NB4 (cell line): ENCODE measurements at places on chromosomes 4 and X.
A peak's percentile ranks its signal among the peaks of the same experiment; 100 is the strongest.

DNA sequence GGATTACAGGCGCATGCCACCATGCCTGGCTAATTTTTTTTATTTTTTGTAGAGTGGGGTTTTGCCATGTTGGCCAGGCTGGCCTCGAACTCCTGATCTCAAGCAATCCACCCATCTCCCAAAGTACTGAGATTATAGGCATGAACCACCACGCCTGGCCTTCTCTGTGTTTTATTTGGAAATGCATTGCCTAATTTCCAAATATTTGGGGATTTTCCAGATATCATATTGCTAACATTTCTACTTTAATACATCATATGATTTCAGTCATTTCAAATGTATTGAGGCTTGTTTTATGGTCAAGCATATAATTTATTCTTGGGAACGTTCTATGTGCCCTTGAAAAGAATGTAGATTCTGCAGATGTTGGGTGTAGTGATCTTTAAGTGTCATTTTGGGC is 38.8 kb downstream of the FGF2 start:
- no peak for DNase-seq

- peak; percentile 54 for DNase-seq
Observed at GRCh38 chrX:7252013-7252610, 104.2 kb upstream of the PUDP start.

GRCh38 chr4:154608361-154609252 is 3.8 kb downstream of the FGG start:
- no peak for DNase-seq

- DNase-seq: no peak
Observed at GRCh38 chr4:96355414-96355813, 515.5 kb downstream of the PDHA2 start.

GRCh38 chr4:176817204-176817603 is 24.5 kb upstream of the VEGFC start:
- DNase-seq: no peak

DNA sequence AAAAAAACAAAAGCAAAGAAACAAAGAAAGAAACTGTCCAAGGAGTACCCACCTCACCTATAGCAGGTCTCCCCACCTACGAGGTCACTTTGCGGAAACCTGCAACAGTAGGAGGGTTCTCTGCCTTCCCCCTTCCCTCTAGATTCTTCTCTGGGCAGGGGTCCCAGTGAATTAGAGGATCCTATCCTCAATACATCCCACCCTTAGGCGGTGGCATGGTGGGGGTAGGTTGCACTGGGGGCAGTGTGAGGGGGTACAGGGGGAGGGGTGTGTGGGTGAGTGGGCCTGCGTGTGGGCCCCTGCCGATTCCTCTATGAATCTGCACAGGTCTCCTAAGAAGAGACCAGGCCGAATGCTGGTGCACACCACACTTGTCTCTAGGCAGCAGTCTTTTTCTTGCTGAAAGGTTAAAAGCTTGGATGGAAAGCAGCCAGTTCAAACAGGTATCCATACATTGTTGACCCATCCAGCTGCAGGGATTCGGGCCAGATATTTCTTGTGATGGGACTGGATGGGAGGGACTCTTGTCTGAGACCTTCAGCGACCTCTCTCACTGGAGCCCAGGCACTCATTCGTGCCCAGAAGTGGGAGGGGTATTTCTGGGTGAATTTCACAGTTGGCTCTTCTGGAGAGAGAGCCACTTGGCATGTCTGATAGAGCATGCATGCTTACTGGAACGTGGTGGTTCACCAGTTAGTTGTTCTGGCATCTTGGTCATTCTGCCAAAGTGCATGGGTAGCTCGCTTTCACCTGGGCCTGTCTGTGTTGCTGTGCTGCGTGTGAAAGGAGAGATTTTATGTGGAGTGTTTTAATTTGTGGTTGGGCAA is 65.6 kb downstream of the NBDY start:
- DNase-seq: no peak

DNA sequence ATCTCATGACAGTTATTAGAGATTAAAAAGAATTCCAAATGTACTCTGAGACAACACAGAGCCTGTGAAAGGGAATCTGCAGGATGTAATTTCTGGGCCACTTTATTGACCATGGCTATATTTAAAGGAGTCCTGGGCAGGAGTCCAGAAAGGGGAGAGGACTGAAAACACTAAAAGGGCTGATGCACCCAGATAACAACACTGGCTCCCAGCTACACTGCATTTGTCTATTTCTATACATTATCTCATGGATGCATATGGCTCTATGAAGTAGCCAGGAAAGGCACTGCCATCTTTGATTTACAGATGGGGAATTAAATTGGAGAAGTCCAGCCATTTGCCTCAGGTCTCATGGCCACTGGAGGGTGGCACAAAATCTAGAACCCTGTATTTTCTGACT is 56.0 kb downstream of the MED28 start:
- DNase-seq: no peak

- DNase-seq: peak; percentile 4
Observed at GRCh38 chr4:116539744-116540143, 545.6 kb downstream of the TRAM1L1 start.

DNA sequence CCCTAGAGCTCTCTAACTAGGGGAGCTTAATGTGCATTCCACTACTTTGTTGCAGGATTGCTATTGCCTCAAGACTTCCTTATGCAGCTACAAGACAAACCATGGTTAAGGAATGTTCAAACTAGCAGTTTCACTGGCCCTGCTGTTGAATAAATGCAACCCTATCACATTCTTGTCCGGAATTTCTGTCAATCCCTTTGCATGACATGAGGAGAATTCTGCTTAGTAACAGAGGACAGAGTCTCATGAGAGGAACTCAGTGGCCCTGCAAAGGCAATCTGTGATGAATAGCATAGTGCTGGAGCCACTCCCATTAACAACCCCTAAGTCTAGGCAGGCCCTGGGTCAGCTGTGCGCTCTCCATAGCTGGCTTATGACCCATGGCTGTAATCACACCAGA is 30.7 kb upstream of the SGMS2 start:
- no peak for DNase-seq

DNA sequence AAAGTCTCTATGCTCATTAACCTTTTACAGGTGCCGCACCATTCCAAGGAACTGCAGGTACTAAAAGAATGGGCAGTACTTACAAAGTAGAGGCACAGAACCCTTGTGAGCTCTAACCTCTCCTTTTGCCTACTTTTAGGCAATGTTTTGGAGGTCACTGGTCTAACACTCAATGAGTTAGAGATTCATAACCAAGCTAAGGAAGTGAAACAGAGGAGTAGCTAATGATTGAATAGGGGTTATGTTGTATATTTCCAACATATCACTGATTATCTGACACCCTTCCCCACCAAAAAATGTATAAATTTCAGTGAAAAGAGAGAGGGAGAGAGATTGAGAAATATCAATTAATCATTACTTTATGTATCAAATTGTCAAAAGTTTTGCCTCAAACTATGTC is 269.3 kb downstream of the PCDH7 start:
- DNase-seq: no peak

DNA sequence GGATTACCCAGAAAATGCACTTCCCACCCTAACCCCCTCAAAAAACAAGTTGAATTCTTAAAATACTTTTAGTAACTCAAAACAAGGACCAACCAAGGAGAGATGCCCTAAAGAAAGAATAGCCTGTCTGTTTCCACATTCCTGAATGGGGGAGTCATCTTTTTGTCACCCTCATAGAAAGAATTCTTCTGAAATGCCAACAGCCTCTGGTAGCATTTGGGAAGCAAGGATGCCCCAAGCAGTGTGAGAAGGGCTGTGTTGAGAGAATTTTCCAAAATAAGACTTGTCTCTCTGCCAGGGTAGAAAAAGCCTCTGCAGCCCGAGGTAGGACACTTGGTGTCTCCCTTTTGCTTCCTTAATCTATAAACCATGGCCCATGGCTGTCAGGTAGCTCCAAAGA is 173.1 kb upstream of the VCX3A start:
- no peak for DNase-seq

DNA sequence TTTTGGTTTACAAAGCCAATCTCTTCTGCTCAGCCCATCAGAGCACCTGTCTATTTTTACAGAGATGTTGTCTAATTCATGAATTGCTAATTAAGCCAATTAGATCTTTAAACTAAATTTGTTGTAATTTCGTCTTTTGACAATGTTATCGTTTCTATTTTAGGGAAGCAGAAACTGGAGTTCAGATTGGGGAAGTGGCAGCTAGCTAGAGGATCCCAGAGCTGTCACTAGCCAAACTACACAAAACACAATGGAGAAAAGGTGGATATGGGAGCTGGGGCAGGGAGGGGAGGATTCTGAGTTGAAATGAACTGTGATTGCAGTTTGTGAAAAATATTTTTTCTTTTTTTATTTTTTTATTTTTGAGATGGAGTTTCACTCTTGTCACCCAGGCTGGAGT is 35.8 kb downstream of the CASP3 start:
- no peak for DNase-seq

GRCh38 chrX:107625739-107626138 is 2.6 kb upstream of the PRPS1 start:
- no peak for DNase-seq

GRCh38 chr4:88244056-88244455 is 40.3 kb downstream of the PPM1K start:
- no peak for DNase-seq

GRCh38 chr4:104859601-104860237 is 287.0 kb upstream of the TET2 start:
- DNase-seq: no peak

DNA sequence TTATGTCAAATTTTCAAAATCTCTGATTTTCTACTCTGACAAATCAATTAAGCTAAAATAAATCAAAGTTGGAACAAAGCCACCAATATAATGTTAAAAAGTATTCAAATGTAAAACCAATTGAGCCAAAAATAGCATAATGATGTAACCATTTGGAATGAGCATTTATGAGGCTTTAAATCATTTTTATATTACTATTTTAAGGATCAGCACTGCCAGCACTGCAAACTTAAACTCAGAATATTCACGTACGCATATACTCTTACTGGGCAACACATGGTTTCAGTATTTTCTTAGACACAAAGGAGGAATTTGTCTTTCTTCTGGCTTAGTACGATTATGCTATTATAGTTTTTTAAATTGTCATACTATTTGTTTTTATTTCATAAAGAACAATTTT is 52.2 kb downstream of the AFAP1 start:
- no peak for DNase-seq

- DNase-seq: no peak
Observed at GRCh38 chr4:28009541-28009940, 1148.9 kb downstream of the STIM2 start.

DNA sequence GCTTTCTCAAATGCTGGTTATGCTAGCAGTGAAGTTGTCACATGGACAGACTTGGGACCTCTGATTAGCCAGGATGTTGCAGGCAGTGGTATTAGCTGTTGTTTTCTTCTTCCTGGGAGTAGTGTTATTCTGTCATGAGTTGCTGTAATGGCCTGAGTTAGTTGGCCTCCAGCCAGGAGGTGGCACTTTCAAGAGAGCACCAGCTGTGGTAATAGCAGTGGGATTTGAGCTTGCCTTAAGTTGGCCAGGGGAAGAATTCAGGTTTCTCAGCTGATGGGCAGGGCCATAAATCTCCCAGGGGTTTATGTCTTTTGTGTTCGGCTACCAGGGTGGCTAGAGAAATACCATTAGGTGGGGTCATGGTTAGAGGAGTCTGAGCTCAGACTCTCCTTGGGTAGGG is 132.6 kb downstream of the GLUD2 start:
- no peak for DNase-seq

DNA sequence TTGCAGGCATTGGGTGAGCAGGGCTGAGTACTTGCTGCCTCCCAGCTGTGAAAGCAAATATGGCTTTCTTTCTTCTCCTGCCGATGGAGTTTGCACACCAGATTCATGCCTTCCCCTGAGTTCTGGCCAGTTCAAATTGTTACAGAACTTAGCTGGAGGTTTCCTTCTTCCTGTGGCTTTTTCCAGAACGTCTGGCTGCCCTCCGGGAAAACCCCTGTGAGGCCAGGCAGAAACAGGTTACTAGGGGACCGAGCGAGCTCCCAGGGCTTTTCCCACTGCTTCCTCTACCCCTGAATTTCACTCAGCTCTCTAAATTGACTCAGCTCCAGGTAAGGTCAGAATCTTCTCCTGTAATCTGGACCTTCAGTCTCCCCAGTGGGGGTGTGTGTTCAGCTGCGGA is 482.4 kb downstream of the C4orf33 start:
- no peak for DNase-seq

GRCh38 chrX:649166-649565 is 18.6 kb downstream of the SHOX start:
- no peak for DNase-seq

- no peak for DNase-seq
Observed at GRCh38 chrX:149611623-149612175, 16.6 kb upstream of the HSFX2 start.

- no peak for DNase-seq
Observed at GRCh38 chr4:18398661-18399060, 377.1 kb upstream of the LCORL start.

DNA sequence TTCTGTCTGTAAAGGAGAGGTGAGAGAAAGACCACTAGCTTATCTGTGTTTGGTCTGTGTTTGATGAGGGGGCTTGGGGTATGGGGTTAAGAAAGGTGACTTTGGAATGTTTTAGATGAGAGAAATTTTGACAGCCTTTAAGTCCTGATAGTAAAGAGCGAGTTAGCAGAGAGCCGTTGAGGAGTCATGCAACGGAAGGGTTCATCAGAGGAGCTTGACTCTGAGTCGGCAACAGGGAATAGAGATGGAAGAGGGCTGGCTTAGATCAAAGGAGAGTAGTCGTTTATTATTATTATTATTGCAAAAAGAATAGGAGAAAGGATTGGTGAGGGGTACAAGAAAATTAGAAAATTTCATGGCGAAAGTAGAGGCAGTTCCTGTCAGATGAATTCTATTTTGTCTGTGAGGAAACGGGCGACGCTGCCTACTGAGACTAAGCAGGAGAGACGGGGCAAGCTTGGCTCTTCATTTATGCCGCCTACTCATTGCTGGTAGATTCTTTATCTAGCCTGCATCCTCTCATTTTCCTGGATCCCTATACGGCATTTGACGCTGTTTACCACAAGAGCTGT is 473 bp upstream of the VAMP7 start:
- peak; percentile 16 for DNase-seq

GRCh38 chrX:129846716-129847115 is 3.0 kb upstream of the ZDHHC9 start:
- DNase-seq: no peak

DNA sequence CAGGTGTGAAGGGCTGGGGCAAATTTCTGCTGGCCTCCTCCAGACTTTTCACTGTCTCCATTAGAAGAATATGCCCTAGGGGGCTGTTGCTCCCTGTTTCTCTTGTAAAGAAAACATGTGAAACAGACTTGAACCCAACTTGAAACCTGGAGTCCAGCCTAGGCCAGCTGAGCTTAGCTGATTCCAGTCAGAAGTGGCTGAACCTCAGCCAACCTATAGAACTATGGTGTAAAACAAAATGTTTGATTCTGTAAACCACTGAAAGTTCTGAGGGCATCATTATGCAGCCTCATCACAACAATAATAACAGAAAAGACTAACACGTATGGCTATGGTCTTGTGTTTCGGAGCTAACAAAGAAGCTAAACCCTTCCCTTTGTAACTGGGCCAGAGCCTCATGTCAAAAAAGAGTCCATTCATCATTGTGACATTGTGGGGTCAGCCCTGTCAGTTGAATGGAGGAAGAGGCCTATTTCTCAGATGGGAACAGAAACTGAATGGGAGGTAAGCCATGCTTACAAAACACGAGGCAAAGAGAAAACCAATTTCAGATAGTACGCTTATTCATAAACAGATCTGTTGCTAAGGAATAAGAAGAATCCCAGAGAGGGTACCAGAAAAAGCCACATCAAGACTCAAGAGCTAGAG is 34.1 kb downstream of the SETD7 start:
- no peak for DNase-seq
